ENCODE measurements at places on chromosomes 6 and 20.
A peak's percentile ranks its signal among the peaks of the same experiment; 100 is the strongest.

GRCh38 chr6:166168616-166169548, 1.2 kb upstream of the TBXT start:
- H3K27me3 ChIP-seq, result no peaks in the 10 kb centered on the region
- H3K4me1 ChIP-seq, result no peaks in the 10 kb centered on the region
- H3K36me3 ChIP-seq, result no peaks in the 10 kb centered on the region
- DNase-seq, result no peak
- peak overlapping the region; percentile 28 for H3K4me3 ChIP-seq
- H3K27ac ChIP-seq, result no peak overlapping the region

DNA sequence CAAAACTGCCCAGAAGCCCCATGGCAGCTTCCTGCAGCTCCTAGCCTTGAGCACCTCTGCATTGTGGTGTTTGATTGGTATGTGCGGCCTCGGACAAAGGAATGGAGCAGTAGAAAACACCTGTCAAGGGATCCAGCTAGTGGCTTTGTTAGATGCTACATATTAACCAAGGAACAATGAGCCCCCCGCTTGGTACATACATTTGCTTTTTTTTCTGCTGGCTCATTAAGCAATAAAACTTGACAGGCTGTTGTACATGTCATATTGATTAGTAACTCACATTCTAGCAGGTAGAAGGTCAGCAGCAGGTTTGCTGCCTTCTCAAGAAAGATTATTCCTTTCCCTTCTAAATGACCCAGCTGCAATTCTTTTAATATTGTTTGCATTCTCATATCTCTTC, 937 bp downstream of the SPACA1 start:
- no peak for DNase-seq
- H3K27me3 ChIP-seq, result no peaks in the 10 kb centered on the region
- no peaks in the 10 kb centered on the region for H3K4me1 ChIP-seq
- H3K4me3 ChIP-seq, result no peak overlapping the region

- no peaks in the 10 kb centered on the region for H3K4me1 ChIP-seq
- H3K27me3 ChIP-seq, result no peaks in the 10 kb centered on the region
- DNase-seq, result peak; percentile 74
Measured at GRCh38 chr20:46568570-46569129, 18.2 kb upstream of the OCSTAMP start.

- no peak overlapping the region for H3K4me3 ChIP-seq
- no peaks in the 10 kb centered on the region for H3K27me3 ChIP-seq
- no peaks in the 10 kb centered on the region for H3K4me1 ChIP-seq
- H3K27ac ChIP-seq, result no peak overlapping the region
Measured at GRCh38 chr6:14464055-14464454, 346.5 kb downstream of the CD83 start.

GRCh38 chr20:46058599-46059281, 29.7 kb downstream of the SLC12A5 start:
- DNase-seq, result no peak
- H3K4me1 ChIP-seq, result peaks cover 8% of the 10 kb centered on the region
- no peak overlapping the region for H3K27ac ChIP-seq
- peaks cover 18% of the 10 kb centered on the region for H3K36me3 ChIP-seq
- peak overlapping the region; percentile 36 for H3K4me3 ChIP-seq

- no peaks in the 10 kb centered on the region for H3K4me1 ChIP-seq
- peaks cover 9% of the 10 kb centered on the region for H3K27me3 ChIP-seq
- no peak overlapping the region for H3K27ac ChIP-seq
- no peaks in the 10 kb centered on the region for H3K36me3 ChIP-seq
Measured at GRCh38 chr20:48166082-48166835, 381.0 kb upstream of the SULF2 start.

DNA sequence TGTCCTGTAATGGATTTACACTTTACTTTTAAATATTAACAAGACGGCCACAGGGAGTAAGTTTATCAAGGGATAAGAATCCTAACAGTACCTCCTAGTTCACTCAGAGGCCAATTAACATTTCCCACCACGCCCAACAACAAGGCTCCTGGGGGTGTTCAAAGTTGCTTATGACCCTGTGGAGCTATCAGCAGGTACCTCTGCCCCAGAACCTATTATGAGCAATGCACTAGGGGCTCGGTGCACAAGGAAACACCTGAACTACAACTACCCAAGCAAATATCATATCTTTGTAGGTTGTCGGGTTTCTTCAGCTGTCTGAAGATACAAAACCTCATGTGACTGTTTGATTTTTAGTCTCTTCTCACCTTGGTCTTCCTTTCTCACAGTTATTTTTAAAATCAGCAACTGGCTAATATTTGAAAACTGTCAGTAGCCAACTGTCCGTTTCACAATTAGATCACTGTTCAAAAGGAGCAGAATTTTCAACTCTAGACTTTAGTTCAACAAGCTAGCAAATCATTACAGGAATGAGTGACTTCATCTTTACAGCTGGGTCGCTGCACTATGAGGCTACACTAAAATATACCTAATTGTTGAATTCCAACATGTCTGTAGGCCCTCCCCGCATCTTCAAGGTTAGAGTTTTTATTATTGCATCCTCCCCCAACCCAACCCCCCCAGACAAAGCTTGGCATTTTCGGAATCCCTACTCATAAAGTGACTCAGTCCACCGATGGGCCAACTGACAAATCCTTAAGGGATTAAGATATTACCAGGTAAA, 38.1 kb downstream of the B4GALT5 start:
- no peak overlapping the region for H3K4me3 ChIP-seq
- H3K27ac ChIP-seq, result peak overlapping the region; percentile 56
- no peaks in the 10 kb centered on the region for H3K36me3 ChIP-seq

DNA sequence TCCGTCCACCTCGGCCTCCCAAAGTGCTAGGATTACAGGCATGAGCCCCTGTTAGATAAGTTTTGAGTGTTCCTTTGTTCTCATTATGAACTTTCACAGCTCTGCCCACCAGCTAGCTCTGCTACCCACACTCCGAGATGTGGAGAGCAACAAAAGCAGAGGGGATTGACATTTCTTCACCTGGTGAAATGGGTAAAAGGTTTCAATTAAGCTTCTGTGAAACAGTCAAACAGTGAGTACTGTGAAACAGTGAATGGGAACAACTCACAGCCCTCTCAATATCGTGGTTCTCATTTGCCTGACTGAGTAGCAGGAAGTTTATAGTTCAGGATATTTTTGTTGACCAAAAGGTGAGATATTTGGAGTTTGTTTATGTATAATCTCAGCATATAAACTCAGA, 412.8 kb downstream of the CD83 start:
- no peak overlapping the region for H3K27ac ChIP-seq
- no peak for DNase-seq
- no peaks in the 10 kb centered on the region for H3K36me3 ChIP-seq
- no peak overlapping the region for H3K4me3 ChIP-seq
- H3K4me1 ChIP-seq, result no peaks in the 10 kb centered on the region
- H3K27me3 ChIP-seq, result no peaks in the 10 kb centered on the region

Measured in breast epithelium (tissue), 4 donors.